Smooth muscle cell of trachea (primary cell): ENCODE measurements at places on chromosomes 1 and 21. TPM values are rescaled to one million over a fixed set of nuclear protein-coding genes. Genes with fewer than 3 reads are reported as not detected.

The SIK1 gene
- total RNA-seq: 0.33 TPM in 1 of 2 replicates, not detected in the other

The FAM167B gene
- total RNA-seq: 0.29 and 0.66 TPM in 2 replicates

The CD1D gene
- total RNA-seq: 0.50 TPM in 1 of 2 replicates, not detected in the other

The GJA8 gene
- not detected in 2 replicates for total RNA-seq

The LRRC8D gene
- total RNA-seq: 24.3 and 34.4 TPM in 2 replicates

The BCAN gene
- not detected in 2 replicates for total RNA-seq

The DCAF8 gene
- total RNA-seq: 111 TPM in 2 replicates

The RHCE gene
- 0.15 and 0.99 TPM in 2 replicates for total RNA-seq

The MRPS21 gene
- total RNA-seq: 30.4 and 57.2 TPM in 2 replicates

The ZRANB2 gene
- 33.7 and 51.6 TPM in 2 replicates for total RNA-seq

The SELP gene
- not detected in 2 replicates for total RNA-seq

The DNAI4 gene
- total RNA-seq: 5.4 and 7.8 TPM in 2 replicates

The GLIS1 gene
- total RNA-seq: 0.58 and 1.7 TPM in 2 replicates

The NUAK2 gene
- 0.87 and 2.8 TPM in 2 replicates for total RNA-seq
